Right kidney (tissue), 9 donors: ENCODE measurements at places on chromosomes 11 and 22.

- no peak for DNase-seq
These were observed 13.0 kb downstream of the MUC5B start for GRCh38 chr11:1235901-1236315.

DNA sequence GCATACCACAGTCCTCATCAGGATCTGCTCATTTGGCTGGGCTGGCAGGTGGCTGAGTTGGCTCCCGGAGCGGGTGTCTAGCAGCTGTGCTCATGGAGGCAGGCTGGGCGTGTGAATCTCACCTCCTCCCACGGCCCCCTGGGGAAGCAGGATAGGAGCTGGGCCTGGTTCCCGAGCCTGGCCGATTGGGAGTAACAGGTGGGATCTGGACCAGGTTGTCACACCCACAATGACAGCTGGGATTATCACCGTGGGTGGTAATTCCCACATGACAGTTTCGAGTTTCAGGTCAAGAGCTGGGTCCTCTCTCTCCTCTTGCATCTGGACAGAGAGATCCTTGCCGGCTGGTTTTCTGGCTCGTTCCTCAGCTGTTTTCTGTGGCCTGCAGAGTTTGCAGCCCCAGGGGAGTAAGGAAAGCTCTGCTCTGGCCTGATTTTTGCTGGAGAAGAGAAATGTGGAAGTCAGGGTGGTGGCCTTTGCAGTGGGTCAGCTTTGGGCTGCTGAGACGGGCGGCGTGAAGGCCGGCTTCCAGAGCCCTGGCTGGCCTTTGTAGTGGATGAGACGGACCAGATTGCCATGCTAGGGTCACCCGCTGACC lies 57.0 kb downstream of the BCR start:
- DNase-seq: peak; percentile 62

DNA sequence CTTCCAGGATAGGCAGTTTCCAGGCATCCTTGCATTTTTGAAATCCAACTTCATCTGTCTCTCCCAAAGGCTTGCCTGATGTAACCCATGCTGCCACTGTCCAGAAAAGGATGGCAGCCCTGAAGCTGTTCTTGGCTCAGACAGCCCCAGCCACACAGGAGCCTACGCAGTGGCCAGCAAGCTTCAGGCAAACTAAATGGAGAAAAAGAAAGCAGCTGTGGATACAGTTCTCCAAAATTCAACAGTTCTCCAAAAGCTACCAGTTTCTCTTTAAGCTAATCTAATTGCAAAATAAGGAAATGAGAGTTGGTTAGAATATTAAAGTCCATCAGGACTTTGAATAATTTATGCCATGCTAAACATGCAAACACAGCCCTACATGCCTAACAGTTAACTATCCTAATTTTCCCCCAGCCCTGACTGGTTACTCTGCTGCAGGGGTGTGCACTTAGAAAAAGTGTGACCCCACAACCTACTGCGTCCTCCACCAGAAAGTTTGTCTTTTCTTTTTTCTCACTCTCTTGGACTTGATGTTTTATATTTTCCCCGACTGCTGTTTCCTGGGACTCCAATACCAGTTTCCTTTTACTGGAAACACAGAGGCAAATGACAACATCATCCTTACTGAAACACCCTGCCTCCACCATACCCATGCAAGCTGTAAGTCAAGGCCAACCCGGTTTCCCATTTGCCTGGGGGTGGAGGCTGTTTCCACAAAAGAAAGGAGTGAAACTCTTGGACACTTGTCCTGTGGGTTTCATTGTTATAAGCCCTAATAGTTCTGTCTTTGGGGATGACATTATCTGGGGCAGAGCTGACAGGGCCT lies 69.1 kb upstream of the OR5AN1 start:
- no peak for DNase-seq

DNA sequence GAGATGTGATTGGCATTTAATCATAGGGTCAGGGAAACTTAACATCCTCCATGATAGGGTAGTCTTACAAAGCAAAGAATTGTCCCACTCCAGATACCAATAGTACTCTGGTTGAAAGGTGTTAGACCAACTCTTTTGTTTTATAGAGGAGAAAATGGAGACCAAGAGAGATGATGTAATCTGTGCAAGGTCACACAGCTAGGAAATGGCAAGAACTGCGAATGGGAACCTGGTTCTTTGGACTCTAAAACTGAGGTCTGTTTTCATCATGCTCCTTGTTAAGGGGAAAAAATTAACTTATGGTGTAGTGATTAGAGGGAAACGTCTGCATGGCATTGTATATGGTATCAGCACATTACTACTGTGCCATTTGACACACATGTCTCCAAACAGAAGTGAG lies 171.1 kb downstream of the COMMD9 start:
- DNase-seq: no peak

GRCh38 chr22:44249376-44250147 lies 63.2 kb downstream of the SHISAL1 start:
- DNase-seq: no peak

GRCh38 chr11:34642001-34642554 lies 21.2 kb downstream of the EHF start:
- DNase-seq: no peak
